Non-pigmented ciliary epithelial cell (primary cell): ENCODE measurements at places on chromosomes 4 and X.

- no peak for DNase-seq
Measured at GRCh38 chrX:88613338-88613737, 133.7 kb upstream of the CPXCR1 start.

DNA sequence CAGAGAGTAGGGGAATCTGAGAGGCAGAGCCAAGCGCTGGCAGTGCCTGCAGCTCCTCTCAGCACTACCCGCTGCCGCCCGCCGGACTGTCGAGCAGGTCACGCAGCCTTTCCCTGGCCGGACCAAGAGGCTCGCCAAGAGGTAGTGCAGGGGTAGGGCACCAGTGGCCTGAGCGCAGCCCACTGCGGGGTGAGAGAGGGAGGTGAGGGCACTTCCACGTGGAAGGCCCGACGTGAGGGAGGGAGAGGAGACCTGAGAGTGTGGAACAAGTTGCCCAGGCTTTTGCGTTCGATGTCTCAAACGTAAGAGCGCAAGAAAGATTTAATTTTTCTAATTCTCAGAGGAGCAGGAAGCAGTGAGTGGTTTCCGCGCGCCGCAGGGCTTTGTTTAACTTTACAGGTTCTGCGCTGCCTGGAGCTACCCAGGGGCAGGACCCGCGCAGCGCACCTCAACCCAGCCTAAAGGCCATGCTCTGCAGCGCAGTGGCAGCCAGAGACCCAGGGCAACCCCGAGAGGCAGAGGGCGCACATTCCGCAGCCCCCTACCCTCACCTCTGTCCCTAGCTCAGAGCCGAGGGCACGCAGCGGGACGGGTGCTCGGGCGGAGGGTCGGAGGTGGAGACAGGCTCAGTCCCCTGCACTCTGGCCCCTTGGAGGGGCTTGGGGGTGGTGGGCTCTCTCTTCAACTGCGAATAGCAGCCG is 14.9 kb downstream of the ARHGAP36 start:
- DNase-seq, result no peak

DNA sequence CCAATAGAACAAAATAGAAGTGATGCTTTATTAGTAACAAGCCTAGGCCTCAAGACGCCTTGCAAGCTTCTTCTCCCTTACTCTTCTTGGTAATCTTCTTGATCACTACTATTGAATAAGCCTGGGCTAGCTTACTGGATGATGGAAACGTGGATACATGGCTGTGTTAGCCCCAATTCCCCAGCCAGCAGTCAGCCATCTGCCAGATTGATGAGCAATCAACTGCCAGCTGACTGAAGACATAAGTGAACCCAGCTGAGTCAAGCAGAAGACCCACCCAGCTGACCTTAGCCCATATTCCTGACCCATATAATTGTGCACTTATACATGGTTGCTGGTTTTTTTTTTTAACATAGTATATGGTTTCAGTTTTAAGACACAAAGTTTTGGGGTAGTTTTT is 130.4 kb downstream of the DHX15 start:
- DNase-seq, result no peak

GRCh38 chr4:176387571-176387970 is 67.8 kb downstream of the SPCS3 start:
- DNase-seq, result no peak

DNA sequence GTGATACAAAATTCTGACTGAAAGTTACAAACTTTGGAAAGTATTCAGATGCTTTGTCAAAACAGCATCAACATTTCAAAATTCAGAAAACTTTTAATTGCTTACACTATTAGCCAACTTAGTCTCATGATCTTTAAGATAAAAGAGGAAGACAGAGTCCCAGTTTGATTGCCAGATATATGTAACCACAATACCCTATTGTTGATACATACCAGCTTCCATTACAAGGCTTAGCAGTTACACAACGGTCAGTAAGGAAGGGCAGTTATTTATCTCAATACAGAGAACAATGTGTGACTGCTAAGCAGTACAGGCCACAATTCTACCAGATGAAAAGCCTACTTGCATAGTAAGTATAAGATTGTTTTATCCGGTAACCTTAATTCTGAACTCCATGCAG is 138.4 kb downstream of the SPANXN3 start:
- no peak for DNase-seq

DNA sequence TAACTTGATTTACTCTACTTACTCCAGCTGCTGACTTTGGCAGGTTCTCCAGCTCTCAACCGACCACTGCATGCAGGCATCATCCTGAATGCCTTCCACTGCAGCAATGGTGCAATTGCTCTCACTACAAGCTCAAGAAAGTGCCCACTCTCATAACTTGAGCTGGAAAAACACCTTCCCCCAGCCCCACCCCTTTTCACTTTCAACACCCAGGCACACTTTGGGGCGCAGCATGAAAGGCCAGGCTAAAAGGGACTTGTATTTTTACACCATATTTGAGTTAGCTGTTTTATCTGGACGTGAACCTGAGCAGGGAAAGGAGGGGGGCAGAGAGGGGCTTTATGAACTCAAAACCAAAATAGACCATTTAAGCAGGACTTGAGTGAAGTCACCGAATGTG is 274.5 kb downstream of the RAB28 start:
- DNase-seq, result no peak

DNA sequence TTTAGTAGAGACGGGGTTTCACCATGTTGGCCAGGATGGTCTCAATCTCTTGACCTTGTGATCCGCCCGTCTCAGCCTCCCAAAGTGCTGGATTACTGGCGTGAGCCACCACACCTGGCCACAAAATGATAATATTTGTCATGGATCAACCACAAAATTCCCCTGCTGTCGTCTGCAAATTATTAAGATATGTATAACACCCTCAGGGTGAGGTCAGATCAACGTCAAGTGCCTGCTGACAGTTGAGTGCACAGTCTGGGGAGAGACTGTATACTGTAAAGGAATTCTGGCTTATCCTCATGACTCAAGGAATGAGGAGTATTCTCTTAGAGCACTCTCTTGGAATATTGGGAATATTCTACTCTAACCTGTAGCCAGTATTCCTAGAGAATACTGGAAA is 11.2 kb downstream of the EPGN start:
- DNase-seq, result no peak

GRCh38 chr4:94517492-94517891 is 65.8 kb downstream of the PDLIM5 start:
- no peak for DNase-seq

GRCh38 chrX:2552621-2553201 is 51.9 kb upstream of the DHRSX start:
- DNase-seq, result no peak

GRCh38 chrX:72003811-72004750 is 93.4 kb downstream of the NHSL2 start:
- no peak for DNase-seq

DNA sequence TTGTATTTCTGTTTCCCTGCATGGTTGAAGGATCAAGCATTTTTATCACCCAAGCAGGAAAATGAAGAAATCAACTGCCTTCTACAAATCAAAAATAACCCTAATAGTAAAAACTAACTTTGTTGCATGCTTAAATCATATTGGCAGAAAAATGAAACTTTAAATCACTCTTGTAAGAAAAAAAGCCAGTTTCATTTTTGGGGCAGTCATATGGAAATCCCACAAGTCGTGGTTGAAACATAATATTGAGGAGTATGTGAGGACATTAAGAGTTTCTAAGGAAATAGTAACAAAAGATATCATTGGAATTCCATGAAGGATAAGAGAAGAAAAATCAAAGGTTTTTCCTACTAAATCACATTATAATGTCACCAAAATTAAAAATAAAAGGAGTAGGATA is 8.4 kb downstream of the TEC start:
- DNase-seq, result no peak

DNA sequence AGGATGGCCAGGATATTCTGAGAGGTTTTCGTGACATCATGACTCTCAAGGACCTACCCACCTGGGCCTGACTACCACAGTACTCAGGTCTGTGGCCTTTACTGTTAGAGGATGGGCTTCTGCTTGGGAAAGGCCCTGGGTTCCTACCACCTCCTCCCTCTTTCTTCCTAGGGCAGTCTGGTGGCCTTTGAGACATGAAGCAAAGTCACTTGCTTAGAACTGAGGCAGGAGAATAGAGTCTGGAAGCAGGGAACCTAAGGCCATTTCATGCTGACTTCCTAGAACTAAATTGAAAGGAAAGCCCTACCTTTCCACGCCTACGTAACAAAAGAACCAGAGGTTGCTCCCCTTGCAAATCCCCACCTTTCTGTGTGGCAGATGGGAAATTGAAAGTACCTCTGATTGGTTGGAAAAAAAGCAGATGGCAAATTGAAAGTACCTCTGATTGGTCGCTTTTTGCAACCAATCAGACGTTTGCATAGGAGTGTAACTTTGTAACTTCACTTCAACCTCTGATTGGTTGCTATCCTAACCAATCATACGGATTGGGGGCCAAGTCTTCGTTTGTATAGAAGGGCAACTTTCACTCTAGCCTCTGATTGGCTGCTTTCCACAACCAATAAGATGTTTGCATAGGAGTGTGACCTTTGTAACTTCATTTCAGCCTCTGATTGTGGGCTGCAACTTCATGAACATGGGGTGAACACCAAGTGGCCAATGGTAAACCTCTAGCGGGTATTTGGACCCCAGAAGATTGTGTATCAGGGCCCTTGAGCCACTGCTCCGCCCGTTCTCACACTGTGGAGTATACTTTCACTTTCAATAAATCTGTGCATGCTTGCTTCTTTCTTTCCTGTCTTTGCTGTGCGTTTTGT is 9.9 kb upstream of the AKAP14 start:
- no peak for DNase-seq

DNA sequence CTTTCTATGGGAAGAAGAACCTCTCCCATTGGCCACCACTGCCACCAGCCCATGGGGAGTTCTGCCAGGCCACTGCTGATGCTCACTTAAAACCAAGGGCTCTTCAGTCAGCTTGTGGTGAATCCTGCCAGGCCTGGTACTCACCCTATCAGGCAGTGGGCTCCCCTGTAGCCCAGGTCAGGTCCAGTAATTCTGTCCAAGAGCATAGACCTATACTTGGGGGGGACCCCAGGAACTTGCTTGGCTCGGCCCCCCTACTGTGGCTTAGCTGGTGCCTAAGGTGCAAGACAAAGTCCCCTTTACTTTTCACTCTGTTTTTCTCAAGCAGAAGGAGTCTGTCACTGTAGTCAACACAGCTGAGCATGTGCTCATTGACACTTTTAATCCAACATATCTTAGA is 1012.2 kb downstream of the PCDH19 start:
- no peak for DNase-seq

- peak; percentile 91 for DNase-seq
Measured at GRCh38 chr4:78560296-78560963, 8.9 kb downstream of the ANXA3 start.

DNA sequence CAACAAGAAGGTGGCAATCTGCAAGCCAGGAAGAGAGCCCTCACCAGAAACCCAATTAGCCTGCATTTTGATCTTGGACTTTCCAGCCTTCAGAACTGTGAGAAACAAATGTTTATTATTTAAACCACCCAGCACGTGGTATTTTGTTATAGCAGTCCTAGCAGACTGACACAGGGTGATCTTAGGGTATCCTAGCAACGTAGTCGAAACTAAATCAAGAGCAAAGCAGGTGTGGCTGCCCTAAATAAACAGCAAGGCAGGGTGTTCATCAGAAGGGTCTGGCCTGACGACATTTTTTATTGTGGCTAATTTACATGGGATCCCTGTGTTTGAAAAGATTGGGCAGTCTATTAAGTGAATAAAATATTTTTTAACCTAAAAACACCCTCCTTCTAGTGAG is 198.8 kb downstream of the VEGFC start:
- no peak for DNase-seq

DNA sequence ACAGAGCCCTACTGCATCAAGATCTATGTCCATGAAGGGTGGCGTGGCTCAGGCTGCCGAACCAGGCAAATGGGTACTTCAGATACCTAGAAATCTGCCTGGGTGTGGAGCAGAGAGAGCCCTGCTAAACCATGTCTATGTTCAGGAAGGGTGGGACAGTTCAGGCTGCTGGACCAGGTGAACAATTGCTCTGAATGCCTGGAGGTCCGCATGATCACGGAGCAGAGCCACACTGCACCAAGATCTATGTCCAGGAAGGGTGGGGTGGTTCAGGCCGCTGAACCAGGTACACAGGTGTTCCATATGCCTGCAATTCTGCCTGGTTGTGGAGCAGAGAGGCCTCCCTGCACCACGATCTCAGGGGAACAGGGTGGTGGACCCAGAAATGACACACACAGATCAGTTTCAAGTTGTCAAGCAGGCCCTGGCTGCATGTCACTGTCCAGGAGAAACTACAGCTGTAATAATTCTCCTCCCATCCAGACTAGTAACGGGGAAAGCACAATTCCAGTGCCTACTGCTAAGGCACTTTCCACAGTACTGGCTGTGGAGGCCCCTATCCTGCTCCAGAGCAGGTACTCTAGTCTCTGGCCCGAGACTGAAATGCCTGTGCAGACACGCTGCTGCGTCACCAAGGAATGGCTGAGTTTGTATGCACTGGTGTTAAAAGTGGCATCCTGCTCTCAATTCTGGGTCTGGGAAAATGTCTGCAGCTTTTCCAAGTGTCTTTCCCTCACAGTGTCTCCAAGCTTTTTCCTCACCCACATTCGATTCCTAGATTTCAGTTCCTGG is 25.2 kb downstream of the UBQLN2 start:
- DNase-seq, result no peak

DNA sequence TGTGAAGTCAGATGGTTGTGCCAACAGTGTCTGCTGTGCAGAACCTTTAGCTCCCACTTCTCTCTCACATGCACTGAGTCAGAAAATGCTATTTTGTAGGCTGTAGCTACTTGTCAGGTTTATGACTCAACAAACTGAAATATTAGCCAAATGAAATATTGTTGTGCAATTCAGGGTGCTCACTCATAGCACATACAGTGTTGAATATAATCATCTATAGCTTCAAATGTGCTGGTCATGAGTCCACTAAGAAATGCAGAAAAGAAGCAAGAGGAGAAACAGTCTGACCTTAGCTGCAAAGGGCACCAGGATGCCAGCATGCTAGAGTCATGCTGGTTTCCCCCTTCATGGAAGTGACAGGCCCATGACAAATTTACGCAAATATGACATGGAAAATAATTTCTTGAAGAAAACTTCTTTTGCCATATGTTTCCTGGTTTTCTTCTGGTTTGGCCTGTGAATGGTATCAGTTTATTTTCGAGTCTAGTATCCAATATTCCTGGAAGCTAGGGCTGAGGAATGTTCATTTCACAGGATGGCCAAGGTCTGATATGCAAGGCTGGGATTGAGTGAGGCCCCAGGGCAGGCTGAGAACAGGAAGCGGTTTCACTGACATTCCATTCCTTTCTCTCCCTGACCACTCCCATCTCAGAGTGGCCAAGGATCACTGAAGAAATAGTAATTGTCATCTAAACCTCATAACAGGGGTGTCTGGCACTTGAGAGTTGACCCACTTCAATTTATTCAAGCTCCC is 10.3 kb upstream of the CXCL2 start:
- DNase-seq, result peak; percentile 93

GRCh38 chrX:83260288-83260687 is 247.8 kb upstream of the POU3F4 start:
- no peak for DNase-seq

DNA sequence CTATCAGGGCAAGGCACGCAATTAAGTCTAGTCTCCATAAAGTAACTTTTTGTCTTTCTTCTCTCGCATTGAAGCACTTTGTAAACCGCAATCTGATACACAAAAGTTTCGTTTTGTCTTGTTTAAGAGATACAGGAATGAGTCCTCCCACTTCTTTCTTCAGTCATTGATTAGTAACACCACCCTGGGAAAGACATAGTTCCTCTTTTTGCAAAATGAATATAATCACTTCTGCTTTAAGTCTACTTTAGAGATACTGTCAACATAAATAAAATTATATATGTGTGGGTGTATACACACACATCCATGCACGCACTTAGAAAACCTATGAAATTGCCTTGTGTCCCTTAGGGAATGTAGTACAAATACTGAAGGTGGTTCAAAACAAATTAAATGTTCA is 11.7 kb downstream of the COQ2 start:
- no peak for DNase-seq

- no peak for DNase-seq
Measured at GRCh38 chr4:88865466-88865865, 167.8 kb upstream of the NAP1L5 start.
